Stimulated activated memory B cell treated with anti-CD40 and anti-IgM and Interleukin-4, amounts not matched to agents 10 μg/mL and 1 μg/mL and 100 μg/mL, for 72 hours (primary cell): ENCODE measurements at places on chromosomes 16 and 17.

GRCh38 chr17:74134991-74135390 is 68.5 kb upstream of the RPL38 start:
- ATAC-seq = no peak

- ATAC-seq = no peak
Observed at GRCh38 chr16:4826526-4826925, 20.6 kb downstream of the GLYR1 start.

- no peak for ATAC-seq
Observed at GRCh38 chr16:50991006-50991405, 160.1 kb downstream of the SALL1 start.

GRCh38 chr17:9004132-9004960 is 17.0 kb upstream of the NTN1 start:
- ATAC-seq = no peak

- no peak for ATAC-seq
Observed at GRCh38 chr17:45895969-45896785, 1.8 kb downstream of the MAPT start.

DNA sequence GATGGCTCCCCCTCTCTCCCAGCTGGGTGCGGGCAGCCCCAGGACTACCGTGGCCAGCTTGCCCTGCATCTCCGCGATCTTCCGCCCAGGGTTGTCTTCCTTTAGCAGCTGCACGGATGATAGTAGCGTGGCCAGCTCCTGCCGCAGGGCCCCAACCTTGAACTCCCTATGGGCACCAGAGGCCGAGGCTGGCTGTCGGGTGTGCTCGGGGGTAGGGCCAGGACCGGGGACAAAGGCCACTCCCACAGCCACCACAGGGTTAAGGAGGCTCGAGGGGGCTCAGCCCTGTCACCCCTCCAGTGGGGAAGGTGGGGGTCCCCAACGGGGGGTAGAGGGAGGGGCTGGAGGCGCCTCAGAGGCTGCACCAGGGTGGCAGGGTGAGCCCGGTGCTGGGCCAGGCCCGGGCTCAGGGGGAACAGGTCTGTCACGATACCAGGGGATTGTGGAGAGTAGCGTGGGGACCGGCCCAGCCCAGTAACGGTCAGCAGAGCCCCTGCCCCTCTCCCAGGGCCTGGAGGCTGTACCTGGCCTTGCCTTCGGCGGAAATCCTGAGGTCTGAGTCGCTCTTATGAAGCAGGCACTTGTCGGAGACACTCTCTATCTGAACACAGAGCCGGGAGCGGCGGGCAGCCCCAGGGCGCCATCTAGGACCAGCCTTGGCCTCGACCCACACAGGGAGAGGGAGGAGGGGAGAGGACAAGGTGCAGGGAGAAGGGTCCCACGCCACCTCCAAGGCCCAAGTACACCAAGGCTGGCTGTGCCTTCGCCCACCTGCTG is 5.2 kb downstream of the PERCC1 start:
- no peak for ATAC-seq

- ATAC-seq = no peak
Observed at GRCh38 chr16:86062271-86062965, 163.5 kb downstream of the IRF8 start.

DNA sequence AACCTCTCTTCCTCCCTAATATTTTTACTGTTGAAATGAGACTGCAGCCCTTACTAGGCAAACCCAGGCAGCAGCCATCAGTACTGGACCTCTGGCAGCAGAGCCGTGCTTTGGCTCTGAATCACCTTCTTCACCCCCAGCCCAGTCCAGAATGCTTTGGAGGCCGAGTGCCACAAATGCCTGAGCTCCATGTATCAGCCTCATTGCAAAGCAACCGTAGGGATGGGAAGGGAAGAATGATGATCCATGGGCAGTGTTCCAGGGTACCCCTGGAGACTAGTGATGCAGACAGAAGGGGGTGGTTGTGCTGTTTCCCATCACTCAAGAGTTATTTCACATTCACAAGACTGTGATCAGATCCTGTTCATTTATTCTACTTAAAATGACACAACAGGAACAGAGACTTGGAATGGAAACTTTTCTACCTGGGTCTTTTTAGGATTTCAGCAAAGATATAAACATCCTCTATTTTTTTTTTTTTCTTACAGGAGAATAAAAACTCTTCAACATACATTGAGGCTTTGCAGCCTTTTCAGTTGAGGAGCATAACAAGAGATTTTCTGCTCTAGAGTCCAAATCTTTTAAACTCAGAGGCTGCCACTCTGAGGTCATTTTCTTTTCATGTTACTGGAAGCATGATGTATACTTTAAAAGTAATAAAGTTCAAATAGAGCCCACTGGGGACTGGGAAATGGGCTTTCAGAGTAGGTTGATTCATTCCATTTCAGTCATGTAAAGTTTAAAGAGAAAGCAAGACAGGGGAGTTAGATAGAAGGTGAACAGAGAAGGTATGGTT is 138.3 kb downstream of the KCNJ2 start:
- no peak for ATAC-seq

GRCh38 chr17:66165537-66166123 is 26.3 kb downstream of the CEP112 start:
- no peak for ATAC-seq

- no peak for ATAC-seq
Observed at GRCh38 chr16:4795181-4795827, at the start of gene SMIM22. TSS of gene SMIM22 (plus strand) at chr16:4795369. CDS start at chr16:4795735, 366 bp downstream.

- no peak for ATAC-seq
Observed at GRCh38 chr16:7218936-7219335, 113.7 kb upstream of the RBFOX1 start.

GRCh38 chr17:33567223-33567622 is 274.1 kb upstream of the ASIC2 start:
- no peak for ATAC-seq

GRCh38 chr16:71852561-71852960 is 6.8 kb downstream of the ATXN1L start:
- ATAC-seq = no peak

GRCh38 chr16:66515596-66516508 is 34.1 kb downstream of the TK2 start:
- ATAC-seq = no peak

GRCh38 chr16:67530013-67530939 is 1.6 kb downstream of the RIPOR1 start:
- peak; percentile 74 for ATAC-seq

- ATAC-seq = peak; percentile 85
Observed at GRCh38 chr16:15899538-15900100, 11.2 kb upstream of the CEP20 start.

- no peak for ATAC-seq
Observed at GRCh38 chr16:2587891-2588565, 50.2 kb downstream of the PDPK1 start.

- ATAC-seq = no peak
Observed at GRCh38 chr16:8258523-8258922, 331.8 kb downstream of the TMEM114 start.

- no peak for ATAC-seq
Observed at GRCh38 chr16:64363039-64363438, 758.8 kb downstream of the CDH11 start.

- no peak for ATAC-seq
Observed at GRCh38 chr17:14488958-14489550, 188.2 kb downstream of the HS3ST3B1 start.

DNA sequence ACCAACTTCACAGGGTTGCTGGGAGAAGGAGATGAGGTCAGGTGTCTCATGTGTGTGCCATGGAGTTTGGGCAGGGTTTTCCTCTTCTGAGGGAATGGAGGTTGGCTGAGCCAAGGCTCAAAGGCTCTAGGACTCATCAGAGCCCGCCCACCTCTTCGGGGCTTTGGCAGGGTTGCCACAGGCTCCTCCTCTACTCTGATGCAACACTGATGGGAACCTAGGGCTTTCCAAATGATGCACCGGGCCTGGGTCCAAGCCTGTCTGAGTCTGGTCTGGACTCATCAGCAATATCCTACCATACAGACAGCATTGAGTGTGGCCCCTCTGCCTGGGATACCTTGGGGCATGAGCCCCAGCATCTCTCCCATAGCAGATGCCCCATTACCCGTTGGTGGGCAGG is 59.5 kb upstream of the LHX1 start:
- no peak for ATAC-seq

DNA sequence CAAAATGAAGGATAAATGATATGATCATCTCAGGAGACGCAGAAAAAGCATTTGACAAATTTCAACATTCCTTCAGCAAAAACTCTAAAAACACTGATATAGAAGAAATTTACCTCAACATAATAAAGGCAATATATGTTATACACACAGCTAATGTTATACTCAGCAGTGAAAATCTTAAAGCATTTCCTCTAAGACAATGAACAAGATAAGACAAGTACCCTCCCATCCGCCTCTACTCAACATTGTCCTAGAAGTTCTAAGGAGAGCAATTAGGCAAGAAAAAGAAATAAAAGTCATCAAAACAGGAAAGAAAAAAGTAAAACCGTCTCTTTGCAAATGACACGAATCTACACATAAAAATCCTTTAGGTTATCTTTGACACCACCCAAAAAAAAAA is 1432.8 kb downstream of the CDH11 start:
- ATAC-seq = no peak

- ATAC-seq = no peak
Observed at GRCh38 chr16:87952751-87953150, 1.5 kb downstream of the BANP start.

DNA sequence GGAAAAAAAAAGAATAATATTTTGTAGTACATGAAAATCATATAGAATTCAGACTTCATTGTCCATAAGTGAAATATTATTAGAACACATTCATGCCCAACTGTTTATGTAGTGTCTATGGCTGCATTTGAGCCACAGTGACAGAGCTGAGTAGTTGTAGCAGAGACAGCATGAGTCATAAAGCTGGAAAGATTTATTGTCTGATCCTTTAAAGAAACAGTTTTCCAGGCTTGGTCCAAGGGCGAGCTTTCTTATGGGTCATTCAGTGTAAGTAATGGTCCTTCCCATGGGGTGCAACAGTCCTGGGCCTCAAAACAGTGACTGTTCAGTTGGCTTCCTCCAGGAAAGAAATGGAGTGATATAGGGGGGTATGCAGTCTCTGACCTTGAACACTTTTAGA is 260.2 kb downstream of the HS3ST4 start:
- no peak for ATAC-seq
